ENCODE measurements at places on chromosomes 13 and 19.

DNA sequence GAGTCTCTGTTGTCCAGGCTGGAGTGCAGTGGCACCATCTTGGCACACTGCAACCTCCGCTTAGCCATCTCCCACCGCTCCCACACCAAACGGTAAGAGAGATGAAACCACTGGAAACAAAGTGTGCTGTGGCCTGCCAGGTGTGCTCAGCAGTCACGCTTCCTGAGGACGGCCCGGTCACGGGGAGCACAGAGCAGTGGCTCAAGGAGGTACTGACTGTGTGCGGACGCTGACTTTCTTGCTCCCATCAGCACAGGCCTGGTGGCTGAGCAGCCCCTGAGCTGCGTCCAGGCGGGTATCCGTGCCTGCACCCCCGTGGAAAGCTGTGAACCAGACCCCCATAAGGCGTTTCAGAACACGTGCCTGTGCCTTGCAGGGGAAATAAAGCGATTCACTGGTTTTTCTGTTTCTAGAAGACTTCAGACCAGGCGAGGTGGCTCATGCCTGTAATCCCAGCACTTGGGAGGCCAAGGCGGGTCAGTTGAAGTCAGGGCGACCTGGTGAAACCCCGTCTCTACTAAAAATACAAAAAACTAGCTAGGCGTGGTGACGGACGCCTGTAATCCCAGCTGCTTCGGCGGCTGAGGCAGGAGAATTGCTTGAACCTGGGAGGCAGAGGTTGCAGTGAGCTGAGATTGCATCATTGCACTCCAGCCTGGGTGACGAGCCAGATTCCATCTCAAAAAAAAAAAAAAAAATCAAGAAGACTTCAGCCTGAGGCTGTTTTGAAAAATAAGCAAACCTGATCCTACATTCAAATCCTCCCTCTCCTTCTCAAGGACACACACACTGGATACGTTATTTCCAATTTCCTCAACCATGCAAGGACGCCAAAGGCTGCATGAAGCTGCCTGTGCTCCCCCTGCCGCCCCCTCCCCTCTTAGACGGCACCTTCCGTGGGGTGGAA, 25.5 kb downstream of the ADPRHL1 start:
- no peak for DNase-seq

GRCh38 chr13:49165798-49166752, 54.1 kb upstream of the MLNR start:
- no peak for DNase-seq

DNA sequence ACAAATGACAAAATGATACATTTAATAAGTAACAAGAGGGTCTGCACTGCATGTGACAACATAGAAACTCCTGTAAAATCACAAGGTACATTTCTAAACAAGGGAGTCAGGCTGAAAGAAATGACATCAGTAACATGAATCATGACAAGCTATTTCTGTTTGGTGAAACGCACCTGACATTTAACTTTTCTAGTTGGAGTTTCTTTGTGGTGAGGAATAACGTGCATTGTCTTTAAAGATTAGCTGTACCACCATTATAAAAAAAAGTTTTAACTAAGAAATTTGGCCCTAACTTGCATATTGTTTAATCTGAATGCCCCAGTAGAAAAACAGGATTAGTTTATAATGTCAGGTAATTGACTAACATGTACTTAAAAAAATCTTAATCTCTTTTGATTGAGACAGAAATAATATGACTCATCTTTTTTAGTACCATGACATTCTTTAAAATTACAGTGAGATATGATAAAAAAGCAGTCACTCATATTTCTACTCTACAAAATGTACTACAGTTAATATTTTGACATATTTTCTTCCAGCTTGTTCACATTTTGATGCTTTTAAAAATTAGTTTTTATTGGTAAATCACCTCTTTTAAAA, 418.2 kb downstream of the KLF12 start:
- no peak for DNase-seq

- no peak for DNase-seq
Measured at GRCh38 chr13:26255691-26256277, 1.9 kb downstream of the CDK8 start.

GRCh38 chr19:13538601-13539253, 32.4 kb upstream of the CACNA1A start:
- no peak for DNase-seq

- no peak for DNase-seq
Measured at GRCh38 chr13:26656919-26657318, 99.4 kb downstream of the WASF3 start.

GRCh38 chr13:75762076-75762937, 126.2 kb downstream of the LMO7 start:
- peak; percentile 48 for DNase-seq

GRCh38 chr13:42233726-42234125, 38.2 kb upstream of the AKAP11 start:
- no peak for DNase-seq

DNA sequence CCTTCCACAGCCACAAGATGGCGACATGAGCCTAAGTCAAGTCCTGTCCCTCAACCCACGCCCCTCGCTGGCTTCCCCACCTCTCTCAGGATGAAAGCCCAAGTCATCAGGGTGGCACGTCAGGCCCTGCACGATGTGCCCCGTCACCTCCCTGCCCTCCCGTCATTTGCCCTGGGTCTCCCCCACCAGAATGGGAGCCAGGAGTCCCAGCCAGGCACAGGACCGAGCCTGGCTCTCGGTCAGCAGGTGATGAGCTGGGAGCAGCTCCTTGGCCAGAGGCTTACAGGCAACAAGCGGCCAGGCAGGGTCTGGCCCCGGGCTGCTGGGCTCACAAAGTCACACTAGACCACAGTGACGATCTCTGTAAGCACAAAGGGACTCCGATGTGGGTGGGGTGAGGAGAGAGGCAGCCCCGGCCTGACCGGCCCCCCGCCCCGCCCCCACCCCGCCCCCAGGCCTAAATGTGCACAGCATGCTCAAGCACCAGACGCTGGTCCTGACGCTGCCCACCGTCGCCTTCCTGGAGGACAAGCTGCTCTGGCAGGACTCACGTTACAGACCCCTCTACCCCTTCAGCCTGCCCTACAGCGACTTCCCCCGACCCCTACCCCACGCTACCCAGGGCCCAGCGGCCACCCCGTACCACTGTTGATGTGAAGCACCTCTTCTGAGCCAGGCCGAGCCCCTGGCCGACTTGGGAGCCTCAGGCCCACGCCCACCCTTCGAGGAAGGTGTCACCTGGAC, 7.3 kb downstream of the MRPL4 start:
- DNase-seq: peak; percentile 91

- no peak for DNase-seq
Measured at GRCh38 chr13:32590266-32590665, 4.0 kb downstream of the PDS5B start.

DNA sequence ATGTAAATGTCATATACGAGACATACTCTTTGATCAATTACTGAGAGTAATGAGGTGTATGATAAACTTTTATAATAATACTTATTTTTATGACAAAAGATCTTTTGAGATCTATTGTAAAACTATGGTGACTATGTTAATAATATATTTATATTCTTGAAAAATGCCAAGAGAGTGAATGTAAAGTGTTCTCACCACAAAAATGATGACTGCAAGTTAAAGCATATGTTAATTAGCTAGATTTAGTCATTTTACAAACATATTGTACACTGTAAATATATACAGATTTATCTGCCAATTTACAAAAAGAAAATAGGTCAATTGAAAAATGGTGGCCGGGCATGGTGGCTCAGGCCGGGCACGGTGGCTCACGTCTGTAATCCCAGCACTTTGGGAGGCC, 81.0 kb downstream of the GPC6 start:
- no peak for DNase-seq

- no peak for DNase-seq
Measured at GRCh38 chr19:1990230-1991017, 25.1 kb downstream of the BTBD2 start.

Data from T-helper 2 cell treated with Interferon-gamma antibody and Interleukin-4, amounts not matched to agents 5 μg/mL and 100 μg/mL, for 36 hours (primary cell).